ENCODE measurements at places on chromosomes 1 and 21.

DNA sequence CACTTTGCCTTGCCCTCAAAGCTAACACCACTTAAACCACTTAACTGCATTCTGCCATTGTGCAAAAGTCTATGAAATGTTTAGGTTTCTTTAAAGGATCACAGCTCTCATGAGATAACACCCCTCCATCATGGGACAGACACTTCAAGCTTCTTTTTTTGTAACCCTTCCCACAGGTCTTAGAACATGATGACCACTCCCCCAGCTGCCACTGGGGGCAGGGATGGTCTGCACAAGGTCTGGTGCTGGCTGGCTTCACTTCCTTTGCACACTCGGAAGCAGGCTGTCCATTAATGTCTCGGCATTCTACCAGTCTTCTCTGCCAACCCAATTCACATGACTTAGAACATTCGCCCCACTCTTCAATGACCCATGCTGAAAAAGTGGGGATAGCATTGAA, 7.7 kb downstream of the ADAMTS1 start:
- peaks cover 64% of the 10 kb centered on the region for H3K36me3 ChIP-seq
- no peaks in the 10 kb centered on the region for H3K27me3 ChIP-seq
- no peak overlapping the region for H3K4me3 ChIP-seq
- peaks cover 11% of the 10 kb centered on the region for H3K4me1 ChIP-seq

DNA sequence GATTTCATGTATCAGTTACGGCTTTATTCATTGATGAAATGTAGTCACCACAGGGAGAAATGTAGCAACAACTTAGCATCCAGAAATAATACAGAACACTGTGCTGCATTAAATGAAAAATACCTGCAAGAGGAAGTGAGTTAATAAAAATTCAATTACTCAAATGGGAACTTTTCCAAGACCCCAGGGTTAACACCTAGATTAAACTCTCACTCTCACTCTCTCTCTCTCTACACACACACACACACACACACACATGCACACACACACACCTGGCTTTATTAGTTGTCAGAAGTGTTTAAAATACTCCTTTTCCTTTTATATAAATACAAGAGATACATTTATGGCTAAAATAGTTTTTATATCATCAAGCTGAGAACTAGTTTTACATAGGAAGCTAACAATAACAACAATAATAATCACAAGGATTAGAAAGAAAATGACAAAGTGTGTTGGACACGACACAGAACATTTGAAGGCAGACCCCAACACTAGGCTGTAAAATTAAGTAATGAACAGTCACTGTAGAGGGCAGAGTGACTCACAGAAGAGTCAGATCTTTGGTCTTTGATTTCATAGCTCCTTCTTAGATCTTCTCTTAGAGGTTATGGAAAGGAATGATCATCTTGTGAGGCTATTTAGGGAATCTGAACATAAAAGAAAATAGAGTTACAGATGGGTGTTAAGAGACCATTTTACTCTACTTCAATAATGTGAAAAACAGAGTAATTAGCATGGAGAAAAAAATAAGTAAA, 1266.0 kb upstream of the ADGRL2 start:
- peaks cover 2% of the 10 kb centered on the region for H3K4me1 ChIP-seq
- no peaks in the 10 kb centered on the region for H3K36me3 ChIP-seq
- H3K27me3 ChIP-seq, result no peaks in the 10 kb centered on the region
- peak; percentile 43 for DNase-seq
- H3K4me3 ChIP-seq, result no peak overlapping the region

GRCh38 chr1:192474080-192474683, 101.4 kb upstream of the RGS1 start:
- DNase-seq, result peak; percentile 50
- H3K27me3 ChIP-seq, result no peaks in the 10 kb centered on the region
- no peak overlapping the region for H3K4me3 ChIP-seq
- H3K4me1 ChIP-seq, result peaks cover 2% of the 10 kb centered on the region
- no peaks in the 10 kb centered on the region for H3K36me3 ChIP-seq
- no peak overlapping the region for H3K27ac ChIP-seq

GRCh38 chr21:43779660-43780059, 3.6 kb upstream of the CSTB start:
- DNase-seq, result no peak
- H3K4me3 ChIP-seq, result no peak overlapping the region
- no peak overlapping the region for H3K27ac ChIP-seq

DNA sequence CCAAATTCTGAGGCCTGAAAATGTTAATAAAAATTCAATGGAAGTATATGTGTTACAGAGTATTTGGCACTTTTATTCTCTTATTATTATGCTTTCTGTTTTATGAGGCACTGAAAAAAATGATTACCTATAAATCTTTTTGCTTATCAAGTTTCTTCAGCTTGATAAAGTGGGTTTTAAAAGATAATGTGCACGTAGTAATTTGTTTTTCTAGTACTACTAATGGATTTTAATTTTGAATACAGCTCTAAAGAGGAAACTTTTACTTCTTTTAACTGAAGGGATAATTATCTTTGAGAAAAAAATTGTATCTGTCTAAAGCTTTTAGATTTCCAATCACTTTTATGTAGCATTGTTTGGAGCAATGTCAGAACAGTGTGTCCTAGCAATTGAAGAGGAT, 211.4 kb upstream of the L1TD1 start:
- H3K27me3 ChIP-seq, result no peaks in the 10 kb centered on the region
- H3K36me3 ChIP-seq, result no peaks in the 10 kb centered on the region
- no peak for DNase-seq
- H3K4me3 ChIP-seq, result no peak overlapping the region
- no peak overlapping the region for H3K27ac ChIP-seq

GRCh38 chr1:73161418-73161817, 879.1 kb upstream of the NEGR1 start:
- H3K4me3 ChIP-seq, result no peak overlapping the region
- no peaks in the 10 kb centered on the region for H3K36me3 ChIP-seq
- no peaks in the 10 kb centered on the region for H3K4me1 ChIP-seq
- no peak overlapping the region for H3K27ac ChIP-seq
- no peak for DNase-seq

Data from mesenchymal stem cell (in vitro differentiated cells and primary cell).